KBM-7 (cell line): ENCODE measurements at places on chromosomes 16 and 17.
A peak's percentile ranks its signal among the peaks of the same experiment; 100 is the strongest.

DNA sequence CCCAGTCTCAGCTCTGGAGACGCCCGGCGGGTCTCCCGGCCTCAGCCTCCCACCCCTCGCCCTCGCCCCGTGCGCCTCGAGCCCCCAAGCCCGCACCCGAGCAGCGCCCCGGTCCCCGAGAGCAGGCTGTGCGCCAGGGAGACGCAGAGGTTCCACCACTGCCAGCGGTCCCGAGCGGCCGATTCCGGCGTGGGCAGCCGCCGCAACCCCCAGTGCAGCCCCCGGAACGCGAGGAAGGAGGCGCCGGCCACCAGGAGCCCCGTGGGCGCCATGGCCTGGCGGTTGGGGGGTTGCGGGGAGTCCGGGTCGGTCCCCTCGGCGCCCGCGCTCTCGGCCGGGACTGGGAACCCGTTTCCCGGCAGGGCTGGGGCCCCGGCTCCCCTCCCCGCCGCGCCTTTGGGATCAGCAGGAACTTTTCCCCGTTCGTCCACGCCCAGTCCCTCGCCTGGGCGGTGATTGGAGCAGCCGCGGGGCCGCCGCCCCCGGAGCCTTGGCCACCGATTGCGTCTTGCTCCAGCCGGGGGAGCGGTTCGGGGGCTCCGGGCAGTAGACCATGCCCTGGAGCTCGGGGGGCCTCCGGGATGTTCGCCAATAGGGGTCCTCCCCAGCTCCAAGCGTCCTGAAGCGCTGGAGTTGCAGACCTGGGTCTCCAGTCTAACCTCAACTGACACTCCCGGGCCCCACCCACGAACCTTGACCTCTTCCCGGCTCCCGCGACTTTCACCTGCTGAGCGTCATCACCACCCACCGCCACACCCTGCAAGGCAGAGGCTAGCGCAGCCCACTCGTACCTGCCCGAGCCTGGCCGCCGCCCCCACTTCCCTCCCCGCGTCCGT is at the start of gene TLCD2:
TLCD2 (minus strand) TSS at position 407 of the 836 bp plus-strand sequence; CDS start at position 272, 135 bp downstream.
- DNase-seq: no peak

- no peak for DNase-seq
These were observed 559.8 kb downstream of the WWOX start for GRCh38 chr16:78659216-78659615.

- no peak for DNase-seq
These were observed 55.8 kb upstream of the ADCY9 start for GRCh38 chr16:4172070-4172469.

DNA sequence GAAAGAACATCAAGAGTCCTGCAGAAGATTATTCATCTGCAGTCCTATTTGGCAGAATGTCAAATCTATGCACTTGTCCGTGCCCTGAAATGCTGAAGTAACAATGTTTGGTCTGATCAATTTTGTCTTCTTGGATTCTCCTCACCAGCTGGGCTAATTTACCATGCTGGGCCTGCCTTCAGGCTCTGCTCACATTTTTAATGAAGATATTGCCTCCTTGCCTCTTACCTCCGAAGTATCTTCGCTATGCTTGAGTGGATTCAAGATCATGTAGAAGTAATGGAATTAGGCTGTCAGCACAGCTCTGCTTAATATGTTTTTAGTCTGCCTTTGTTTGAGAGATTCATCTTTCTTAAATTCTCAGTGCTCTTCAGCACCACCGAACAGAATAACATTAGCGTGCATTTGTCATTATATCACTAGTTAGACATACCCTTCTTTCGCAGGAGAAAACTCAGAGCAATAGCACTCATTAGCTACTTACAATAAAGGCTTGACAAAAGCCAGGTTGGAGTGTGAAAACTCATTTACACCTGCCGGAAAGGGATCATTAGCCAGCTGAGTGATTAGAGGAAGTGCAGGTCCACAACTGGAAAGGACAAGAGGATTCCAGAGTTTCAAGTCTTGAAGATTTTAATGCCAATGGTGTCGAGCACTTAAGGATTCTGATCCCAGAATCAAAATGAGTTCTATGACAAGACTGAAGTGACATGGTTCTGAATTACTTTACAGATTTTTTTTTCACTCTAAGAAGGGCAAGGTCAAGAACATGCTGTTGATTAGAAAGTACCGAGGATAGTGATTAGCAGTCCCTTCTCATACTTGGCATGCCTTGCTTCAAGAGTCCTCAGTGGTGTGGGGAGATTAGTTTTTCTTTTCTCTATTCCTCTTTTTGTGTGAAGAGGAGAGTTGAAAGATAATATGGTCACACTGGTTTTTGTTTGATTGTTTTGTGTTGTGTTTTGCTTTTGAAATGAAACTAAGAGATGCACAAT is 405.6 kb upstream of the TOM1L1 start:
- DNase-seq: no peak

- no peak for DNase-seq
These were observed 233.2 kb downstream of the PMP22 start for GRCh38 chr17:15031975-15032374.

- no peak for DNase-seq
These were observed 17.9 kb downstream of the FAM83G start for GRCh38 chr17:18986541-18987229.

- DNase-seq: peak; percentile 50
These were observed 1.5 kb downstream of the HOXB4 start for GRCh38 chr17:48576479-48577309.

DNA sequence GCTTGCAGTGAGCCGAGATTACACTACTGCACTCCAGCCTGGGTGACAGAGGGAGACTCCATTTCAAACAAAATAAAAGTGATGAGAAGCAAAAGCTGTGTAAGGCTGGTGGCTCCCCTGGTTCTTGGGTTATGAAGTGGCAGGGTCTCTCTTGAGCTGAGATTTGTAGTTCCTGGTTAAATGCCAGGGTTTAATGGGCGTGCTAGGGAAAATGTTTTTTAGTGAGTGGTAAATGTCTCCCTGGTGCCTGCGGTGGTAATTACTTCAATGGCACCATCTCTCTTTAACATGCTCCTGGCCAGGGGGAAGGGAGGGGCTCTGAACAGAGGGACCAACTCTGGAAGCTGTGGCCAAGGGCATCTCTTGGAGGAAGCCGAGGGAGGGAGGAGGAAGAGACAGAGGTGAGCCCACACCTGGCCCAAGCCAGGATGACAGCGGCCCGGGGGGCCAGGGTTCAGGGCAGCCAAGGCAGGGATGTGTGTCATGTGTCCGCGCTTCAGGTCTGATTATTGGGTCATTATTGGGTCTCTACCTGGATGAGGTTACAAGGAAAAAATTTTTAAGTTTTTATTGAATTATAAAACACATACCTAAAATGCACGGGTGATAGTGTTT is 17.8 kb upstream of the RPL38 start:
- DNase-seq: no peak

DNA sequence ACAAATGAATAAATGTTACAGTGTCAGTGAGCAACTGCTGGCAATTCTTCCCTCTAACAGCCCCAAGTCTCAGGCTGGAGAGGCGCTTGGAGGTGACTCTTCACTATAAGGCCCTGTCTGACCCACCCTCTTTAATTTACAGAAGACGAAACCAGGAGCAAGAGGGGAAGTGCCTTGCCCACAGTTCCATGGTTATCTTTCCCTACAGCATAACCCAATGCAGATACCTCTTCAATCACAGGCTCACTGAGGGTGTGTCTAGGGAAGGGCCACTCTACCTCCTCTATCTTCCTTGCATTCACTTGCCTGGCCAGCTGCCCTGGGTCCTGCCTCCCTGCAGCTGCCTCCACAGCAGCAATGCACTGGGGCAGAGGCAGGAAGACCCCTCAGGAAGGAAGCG is 9.6 kb upstream of the N4BP1 start:
- no peak for DNase-seq

GRCh38 chr16:87966685-87967185 is 15.5 kb downstream of the BANP start:
- peak; percentile 59 for DNase-seq

- DNase-seq: no peak
These were observed 20.1 kb downstream of the CTU2 start for GRCh38 chr16:88726408-88726749.

- DNase-seq: no peak
These were observed 13.8 kb downstream of the USP22 start for GRCh38 chr17:21029036-21029435.

- no peak for DNase-seq
These were observed 32.5 kb upstream of the DHRS7B start for GRCh38 chr17:21094298-21094704.

DNA sequence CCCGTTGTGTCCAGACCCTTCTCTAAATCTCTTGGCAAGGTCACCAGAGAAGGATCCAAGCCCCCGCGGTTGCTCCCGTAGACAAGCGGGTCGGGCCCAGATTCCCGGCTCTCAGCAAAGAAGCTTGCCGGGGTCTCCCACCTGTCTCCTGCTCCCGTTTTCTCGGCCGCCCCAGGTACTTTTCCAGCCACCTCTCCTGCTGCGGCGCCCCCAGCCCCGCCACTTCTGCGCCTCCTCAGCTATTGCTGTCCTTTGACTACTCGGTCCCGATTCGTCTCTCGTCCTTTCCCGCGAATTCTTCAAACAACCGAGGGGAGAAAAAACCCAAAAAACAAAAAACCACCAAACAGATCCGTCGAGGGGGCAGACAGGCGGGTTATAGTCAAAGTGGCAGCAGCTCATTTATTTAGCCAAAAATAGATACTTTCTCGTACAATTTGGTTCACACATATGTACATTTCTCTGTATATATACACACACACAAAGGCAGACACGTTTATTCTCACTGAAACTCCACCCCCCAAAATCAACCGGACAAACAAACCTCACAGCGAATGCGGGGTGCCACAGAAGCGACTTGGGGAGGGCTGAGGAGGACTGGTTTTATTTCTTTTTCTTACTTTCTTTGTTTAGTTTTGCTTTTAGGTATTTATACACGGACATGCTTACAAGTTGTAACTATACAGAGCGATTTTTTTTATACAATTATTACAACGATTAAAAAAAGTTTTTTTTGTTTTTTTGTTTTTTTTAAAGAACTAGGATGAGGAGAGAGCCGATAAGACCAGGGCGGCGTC is 3.5 kb downstream of the IRX3 start:
- DNase-seq: peak; percentile 50

DNA sequence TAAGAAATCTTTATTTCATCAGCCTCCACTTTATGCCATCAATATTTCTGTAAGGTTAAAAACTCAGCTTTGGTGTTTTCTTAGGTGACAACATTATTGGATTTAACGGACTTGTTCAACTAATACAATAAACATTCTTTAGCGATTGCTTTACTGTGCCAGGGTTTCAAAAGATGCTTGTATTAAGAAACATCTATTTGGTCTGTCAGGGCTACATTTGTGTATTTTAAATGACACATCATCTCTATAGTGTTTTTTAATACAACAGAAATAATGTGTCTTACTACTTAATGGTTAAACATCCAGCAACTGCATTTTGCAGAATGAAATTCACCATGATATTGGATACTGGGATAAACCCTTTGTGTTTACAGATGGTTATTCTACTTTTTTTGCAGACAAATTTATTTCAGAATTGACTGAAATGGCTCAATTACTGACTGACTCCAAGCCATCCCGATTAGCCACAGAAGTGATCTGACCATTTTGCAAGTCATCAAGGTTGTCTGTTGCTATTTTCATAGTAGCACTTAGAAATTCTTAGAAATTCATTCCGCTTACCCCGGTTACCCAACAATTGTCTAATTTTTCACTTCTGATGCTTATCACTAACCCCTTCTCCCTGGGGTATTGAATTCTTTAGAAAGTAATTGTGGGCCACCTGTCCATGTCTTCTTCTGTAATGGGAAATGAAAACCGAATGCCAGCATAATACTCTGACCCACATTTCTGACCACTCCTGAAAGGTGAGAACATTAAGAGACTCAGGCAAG is 63.7 kb downstream of the HS3ST3A1 start:
- peak; percentile 34 for DNase-seq

DNA sequence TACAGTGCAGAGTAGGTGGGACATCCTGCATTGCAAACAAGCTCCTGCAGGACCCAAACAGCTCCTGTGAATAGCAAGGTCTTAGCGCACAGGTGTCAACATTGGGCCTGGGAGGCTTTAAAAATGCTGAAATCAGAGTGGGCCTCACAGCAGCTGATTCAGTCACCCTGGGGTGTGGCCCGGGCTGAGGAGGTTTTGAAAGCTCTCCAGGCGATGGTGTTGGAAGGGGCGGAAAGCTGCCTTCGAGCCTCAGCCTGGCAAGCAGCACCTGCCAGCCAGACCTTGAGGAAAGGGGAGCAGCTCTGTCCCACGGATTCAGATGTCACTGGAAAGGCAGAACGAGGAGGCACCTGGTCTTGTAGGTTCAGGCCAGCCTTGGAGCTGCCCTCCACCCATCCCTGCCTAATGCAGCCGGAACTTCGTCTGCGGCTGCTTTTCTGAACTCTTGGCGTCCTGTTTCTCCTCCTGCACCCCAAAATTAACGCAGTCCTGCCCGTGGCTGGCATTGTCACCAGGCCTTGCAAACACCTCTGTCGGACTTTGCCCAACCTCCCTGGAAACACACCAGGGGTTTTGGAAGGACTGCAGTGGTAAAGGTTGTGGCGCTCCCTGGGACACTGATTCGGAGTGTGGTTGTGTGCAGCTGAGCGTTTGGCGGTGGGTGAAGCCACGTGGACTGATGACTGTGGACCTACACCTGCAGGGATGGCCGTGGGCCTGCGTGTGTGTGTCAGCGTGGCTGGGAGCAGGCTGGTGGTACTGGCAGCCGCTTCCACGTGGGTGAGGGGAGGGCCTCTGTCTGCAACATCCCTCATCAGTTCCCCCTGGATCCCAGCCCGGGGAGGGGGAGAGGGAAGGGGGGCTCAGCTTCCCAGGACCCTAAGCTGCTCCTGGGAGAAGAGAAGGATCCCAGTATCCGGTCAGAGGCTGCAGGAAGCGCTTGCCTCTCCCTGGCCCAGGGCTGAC is 3.4 kb downstream of the NECAB2 start:
- DNase-seq: no peak

DNA sequence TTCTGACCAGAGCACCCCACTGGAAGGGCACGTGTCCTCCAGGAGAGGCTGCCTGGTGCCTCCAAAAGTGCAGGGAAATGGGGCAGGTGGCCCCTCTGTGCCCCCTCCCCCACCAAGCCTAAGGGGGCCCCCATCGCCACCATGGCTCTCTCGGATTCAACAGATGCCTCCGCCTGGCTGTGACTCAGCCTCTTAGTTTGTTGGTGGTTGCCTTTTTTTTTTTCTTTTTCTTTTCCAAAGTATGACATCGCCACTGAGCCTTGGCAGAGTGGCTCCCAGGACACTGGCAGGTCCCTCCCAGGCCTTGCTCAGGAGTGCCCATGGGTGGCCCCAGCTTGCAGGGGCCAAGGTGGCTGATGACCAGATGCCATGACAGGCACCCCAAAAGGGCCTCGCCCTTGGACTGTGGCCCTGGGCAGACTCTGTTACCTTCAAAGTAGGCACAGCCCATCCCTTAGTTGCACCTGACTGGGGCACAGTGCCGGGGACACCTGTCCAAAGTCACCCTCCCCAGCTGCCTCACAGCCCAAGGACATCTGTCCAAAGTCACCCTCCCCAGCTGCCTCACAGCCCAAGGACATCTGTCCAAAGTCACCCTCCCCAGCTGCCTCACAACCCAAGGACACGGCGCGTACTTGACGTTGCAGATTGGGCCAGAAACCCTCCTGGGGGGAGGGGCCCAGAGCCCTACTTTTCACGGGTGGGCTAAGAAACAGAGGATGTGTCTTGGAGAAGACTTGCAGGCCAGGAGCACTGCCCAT is 29.6 kb downstream of the NPTX1 start:
- DNase-seq: no peak

GRCh38 chr17:48153691-48154358 is 46.3 kb downstream of the SNX11 start:
- DNase-seq: peak; percentile 64

- DNase-seq: peak; percentile 33
These were observed 44.9 kb upstream of the DNAJA2 start for GRCh38 chr16:47018223-47018891.

GRCh38 chr16:19295393-19295792 is 9.9 kb downstream of the CLEC19A start:
- no peak for DNase-seq
